Sigmoid colon (tissue), 7 donors: ENCODE measurements at places on chromosomes 5 and 9. TPM values are rescaled to one million over a fixed set of nuclear protein-coding genes. Genes with fewer than 3 reads are reported as not detected.
A peak's percentile ranks its signal among the peaks of the same experiment; 100 is the strongest.

DBH gene
- not detected for total RNA-seq

C7 gene
- total RNA-seq, result 267 TPM

SPINK13 gene
- total RNA-seq, result not detected

OGN gene
- 93.3 TPM for total RNA-seq

ERAP2 gene
- 7.7 TPM for total RNA-seq

TRAF1 gene
- total RNA-seq, result 4.6 TPM

DNA sequence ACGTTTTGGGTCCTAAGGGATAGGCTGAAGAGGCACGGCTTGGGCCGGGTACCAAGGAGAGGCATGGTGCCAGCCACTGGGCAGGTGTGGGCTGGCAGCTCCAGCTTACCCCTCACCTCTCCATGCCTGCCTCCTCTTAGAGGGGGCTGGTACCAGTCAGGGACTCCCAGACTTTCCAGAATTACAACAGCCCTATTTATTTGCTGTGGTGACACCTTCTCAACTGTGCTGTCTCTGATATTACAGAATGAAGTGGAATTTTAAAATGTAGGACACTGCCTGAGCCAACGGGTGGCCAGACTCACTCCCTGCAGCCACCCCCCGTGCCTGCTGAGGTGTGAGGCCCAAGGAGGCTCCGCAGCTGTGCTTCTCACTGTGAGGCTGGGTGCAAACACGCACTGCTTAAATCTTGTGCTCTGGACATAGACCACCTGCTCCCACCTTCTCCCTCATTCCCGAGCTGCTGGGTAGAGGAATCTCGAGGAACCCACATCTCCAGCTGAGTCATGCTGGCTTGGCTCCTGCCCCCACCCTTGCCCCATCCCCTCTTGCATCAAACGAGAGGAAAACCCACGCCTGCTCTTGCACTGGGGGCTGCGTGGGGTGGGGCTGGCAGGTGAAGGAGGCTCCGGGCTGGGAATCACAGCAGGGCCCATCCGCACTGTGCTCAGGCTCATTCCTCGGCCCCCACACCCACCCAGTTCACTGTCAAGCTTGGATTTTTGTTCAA is 47.9 kb downstream of the PRRT1B start:
- no peak for DNase-seq

- no peak for DNase-seq
Observed at GRCh38 chr5:56447232-56447631, 214.1 kb upstream of the ANKRD55 start.

- peak; percentile 17 for DNase-seq
Observed at GRCh38 chr9:6788162-6789016, 30.6 kb downstream of the KDM4C start.

GRCh38 chr9:118962426-118962825 is 406.8 kb downstream of the BRINP1 start:
- no peak for DNase-seq

DNA sequence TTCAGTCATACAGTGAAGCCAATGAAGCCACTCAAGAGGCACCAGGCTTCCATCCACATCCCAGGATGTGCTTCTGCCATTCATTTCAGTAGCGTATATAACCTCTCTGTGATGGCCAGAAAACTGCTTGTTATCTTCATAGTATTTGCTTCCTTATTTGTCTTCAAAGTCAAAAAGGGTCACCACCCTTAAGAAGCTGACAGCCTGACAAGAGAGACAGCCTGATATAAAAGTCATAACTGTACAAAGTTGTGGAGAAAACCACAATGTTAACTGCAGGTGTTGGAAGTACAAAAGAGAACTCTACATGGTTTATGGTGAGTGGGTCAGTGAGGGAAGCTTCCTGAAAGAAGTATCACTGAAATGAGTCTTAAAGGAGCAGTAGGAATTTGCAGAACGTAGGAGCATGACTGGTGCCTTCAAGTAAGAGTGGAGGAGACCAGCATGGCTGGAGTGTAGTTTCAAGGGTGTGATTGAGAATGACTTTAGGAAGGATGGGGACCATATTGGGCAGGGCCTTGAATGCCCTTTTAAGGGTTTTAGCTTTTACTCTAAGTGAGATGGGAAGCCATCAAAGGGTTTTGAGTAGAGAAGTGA is 33.7 kb downstream of the NIM1K start:
- DNase-seq, result no peak

DNA sequence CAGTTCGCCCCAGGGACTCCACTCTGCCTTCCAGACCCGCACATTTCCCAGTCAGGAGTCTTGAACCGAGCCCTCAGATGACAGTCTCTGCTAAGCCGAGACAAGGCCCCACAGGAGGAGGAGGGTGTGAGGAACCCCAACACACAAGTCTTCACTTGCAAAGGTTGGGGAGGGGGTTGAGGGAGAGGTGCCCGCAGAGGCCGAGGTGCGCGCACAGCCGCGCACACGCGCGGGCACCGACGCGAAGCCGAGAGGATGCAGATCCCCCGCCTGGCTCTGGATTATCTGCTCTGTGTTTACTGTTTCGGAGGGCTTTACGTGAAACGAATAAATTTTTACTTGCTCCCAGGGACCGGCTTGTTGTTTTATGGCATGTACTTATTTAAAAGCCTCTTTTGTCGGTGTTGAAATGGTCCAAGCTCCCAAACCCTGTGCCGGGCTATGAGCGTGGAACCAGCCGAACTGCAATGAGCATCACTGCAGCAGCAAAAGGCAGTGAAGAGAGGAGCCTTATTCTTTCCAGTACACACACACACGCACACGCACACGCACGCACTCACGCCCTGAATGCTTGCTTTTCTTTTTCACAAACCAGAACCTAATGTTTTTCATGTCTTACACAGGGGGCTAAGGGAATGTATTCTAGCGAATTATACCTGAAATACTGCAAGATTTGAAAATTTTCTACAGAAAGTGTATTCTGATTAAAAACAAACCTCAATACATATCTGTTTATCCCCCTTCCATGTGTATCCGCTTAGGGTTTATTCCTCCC is 297.7 kb downstream of the PARP8 start:
- no peak for DNase-seq

DNA sequence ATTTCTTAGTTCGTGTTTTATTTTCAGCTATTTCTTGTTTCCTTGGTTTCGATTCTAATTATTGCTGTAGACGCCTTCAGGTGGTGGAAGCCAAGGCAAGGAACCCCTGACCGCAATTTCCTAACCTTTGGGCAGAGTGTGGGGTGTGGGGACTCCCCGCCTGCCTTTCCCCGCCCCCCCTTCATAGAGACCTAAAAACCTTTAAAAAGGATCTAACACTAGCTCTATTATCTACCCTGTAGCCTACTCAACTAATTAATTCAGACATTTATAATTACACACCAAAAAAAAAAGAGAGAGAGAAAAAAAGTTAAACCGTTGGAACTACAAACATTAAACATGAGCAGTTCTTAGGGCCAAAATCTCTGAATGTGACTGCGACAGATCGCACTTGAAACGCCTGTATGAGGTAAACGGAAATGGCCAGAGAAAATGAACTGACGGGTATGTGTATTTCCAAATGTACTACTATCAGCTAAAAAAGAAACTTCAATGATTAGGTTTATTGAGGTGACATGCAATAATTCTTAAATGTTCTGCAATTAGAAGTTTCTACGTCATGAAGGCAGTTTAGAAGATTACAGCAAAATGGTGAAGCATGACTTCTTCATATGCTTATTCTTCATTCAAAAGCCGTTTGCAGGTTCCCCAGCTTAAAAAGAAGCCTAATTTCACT is 19.0 kb upstream of the FER start:
- DNase-seq, result no peak

DNA sequence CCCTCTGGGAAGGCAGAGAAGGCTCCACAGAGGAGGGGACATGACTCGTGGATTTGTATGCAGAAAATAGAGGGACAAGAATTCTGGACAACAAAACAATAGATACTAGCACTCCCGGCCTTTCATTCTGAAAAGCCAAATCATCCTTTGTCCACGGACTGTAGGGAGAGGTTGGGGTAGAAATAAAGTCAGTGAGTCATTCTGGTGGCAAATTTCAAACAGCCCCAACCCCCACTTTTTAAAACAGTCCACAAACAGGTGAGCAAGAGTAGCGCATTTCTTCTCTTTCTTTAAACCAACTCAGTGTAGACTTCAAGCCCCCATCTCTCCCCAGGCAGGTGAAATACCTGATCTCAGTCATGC is 56.1 kb downstream of the PTPDC1 start:
- DNase-seq, result no peak

GRCh38 chr9:127216888-127217217 is 47.7 kb upstream of the GARNL3 start:
- no peak for DNase-seq

DNA sequence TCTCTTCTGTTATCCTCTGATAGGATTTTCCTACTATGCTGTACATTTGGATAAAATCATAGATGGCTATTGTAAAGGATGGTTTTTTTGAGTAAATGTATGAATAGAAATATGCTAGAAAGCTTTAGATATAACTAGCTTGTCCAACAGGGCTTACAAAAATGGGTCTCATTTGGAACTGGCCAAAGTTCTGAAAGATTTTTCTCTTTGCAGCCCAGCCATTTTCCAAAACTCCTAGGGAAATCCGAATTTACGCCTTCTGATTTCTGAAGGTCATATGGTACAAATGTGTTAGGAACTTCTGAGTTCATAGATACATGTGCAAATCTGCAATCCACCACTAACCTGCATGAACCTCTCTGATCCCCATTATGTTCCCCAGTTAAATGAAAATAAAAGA is 603.9 kb upstream of the C9orf72 start:
- DNase-seq, result no peak

GRCh38 chr9:114335745-114336144 is 6.1 kb downstream of the ORM2 start:
- DNase-seq, result no peak

- DNase-seq, result no peak
Observed at GRCh38 chr9:98634685-98635336, 73.9 kb downstream of the GABBR2 start.

DNA sequence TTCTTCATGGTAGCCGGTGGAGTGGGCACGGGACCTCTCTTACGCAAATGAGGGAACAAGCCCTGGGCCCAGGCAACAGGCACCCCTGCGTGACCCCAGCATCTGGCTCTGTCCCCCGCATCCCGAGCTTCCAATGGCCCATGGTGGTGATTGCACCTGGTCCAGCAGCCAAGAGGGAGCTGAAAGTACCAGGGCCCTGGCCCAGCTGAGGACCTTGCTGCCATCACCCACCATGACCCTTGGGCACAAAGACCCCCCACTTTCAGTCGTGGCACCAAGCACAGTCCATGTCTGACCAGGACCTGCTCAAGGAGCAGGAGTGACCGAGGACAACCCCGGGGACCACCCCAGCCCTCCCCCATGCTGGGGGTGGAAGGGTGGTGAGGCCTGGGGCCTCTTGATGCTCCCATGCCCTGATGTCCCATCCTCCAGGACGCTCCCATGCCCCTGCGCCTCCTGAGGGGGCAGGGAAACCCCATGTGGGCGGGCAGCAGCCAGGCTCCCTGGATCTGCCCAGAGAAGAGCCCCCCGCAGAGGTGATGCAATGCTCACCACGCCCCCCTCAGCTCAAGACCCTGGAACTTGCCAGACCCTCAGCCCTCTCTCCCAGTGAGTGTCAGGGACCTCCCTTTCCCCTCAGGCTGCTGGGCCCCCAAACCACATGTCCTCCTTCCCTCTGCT is 123.9 kb downstream of the ADAMTS2 start:
- DNase-seq, result no peak

GRCh38 chr5:143481697-143482531 is 78.4 kb upstream of the NR3C1 start:
- no peak for DNase-seq
